ENCODE measurements at places on chromosomes 2 and 18. TPM values are rescaled to one million over a fixed set of nuclear protein-coding genes. Genes with fewer than 3 reads are reported as not detected.

The UGT1A4 gene
- 0.39 TPM for total RNA-seq

The CNTNAP5 gene
- total RNA-seq = not detected

The CXCR1 gene
- total RNA-seq = not detected

The LOXHD1 gene
- total RNA-seq = not detected

The EVA1A gene
- total RNA-seq = 88.3 TPM

The FAM124B gene
- not detected for total RNA-seq

The C1QL2 gene
- not detected for total RNA-seq

The LHCGR gene
- total RNA-seq = not detected

The ABCB11 gene
- total RNA-seq = not detected

The HOXD13 gene
- not detected for total RNA-seq

The NT5DC4 gene
- not detected for total RNA-seq

The CAPN13 gene
- not detected for total RNA-seq

The GCG gene
- not detected for total RNA-seq

The PDCD1 gene
- not detected for total RNA-seq

The LYG1 gene
- 0.79 TPM for total RNA-seq

The HOXD1 gene
- total RNA-seq = not detected

The STRN gene
- total RNA-seq = 14.9 TPM

The CCDC68 gene
- 0.43 TPM for total RNA-seq

The IL1R1 gene
- total RNA-seq = 135 TPM

The SDC1 gene
- 268 TPM for total RNA-seq

The TEKT4 gene
- not detected for total RNA-seq

The RTP5 gene
- not detected for total RNA-seq

The TWIST2 gene
- total RNA-seq = 0.79 TPM

The MOGAT1 gene
- not detected for total RNA-seq

The CD8B2 gene
- total RNA-seq = 0.11 TPM

The PAX8 gene
- total RNA-seq = 1.6 TPM

The UGT1A5 gene
- 0.22 TPM for total RNA-seq

The EMILIN2 gene
- total RNA-seq = 184 TPM

The SAG gene
- total RNA-seq = under 0.01 TPM

The SCYGR4 gene
- not detected for total RNA-seq

The HMSD gene
- not detected for total RNA-seq

The NEU4 gene
- not detected for total RNA-seq

The CIB4 gene
- not detected for total RNA-seq

The DNAJC5G gene
- not detected for total RNA-seq

The SP100 gene
- 73.0 TPM for total RNA-seq

The DUSP28 gene
- total RNA-seq = 5.3 TPM

The DSEL gene
- total RNA-seq = 28.7 TPM

The TMEM247 gene
- total RNA-seq = not detected

The ASXL2 gene
- 5.5 TPM for total RNA-seq

The EVX2 gene
- not detected for total RNA-seq
